ENCODE measurements at places on chromosomes 2 and 18.

DNA sequence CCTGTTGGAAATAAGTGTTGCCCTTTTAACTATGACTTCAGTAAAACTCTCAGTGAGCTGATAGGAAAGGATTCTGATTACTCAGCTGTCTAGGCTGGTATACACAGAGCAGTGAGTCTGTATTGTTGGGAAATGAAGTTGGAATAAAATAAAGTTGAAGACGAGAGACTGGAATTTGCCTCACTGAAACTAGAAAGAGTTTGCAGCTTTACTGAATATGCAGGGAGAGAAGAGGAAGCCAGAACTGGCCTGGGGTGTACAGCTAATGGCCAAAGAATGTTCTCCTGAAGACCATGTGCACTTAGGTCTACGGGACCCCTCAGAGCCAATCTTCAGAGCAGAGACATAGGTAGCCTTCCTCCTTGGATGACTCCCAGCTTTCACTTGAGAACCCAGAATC is 26.5 kb downstream of the EIF4E2 start:
- no peak for DNase-seq

DNA sequence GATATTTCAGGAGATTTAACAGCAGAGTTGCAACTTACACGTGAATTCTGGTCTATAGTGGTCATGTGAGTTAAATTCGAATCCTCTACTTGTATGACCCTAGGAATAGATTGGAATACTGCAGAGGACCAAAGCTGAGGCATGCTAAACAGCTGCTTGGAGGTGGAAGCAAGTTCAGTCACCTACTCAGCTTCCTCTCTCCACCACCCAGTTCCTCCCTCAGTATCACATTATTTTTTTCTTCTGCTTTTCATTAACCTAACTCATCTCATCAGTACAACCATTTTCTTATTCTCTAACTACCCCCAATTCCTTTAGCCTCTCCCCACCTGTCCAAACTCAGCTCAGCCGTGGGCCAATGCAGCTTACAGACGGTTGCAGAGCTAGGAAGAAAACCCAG is 385.5 kb downstream of the SETBP1 start:
- no peak for DNase-seq

GRCh38 chr2:195451160-195451559 is 205.9 kb upstream of the SLC39A10 start:
- DNase-seq, result no peak

DNA sequence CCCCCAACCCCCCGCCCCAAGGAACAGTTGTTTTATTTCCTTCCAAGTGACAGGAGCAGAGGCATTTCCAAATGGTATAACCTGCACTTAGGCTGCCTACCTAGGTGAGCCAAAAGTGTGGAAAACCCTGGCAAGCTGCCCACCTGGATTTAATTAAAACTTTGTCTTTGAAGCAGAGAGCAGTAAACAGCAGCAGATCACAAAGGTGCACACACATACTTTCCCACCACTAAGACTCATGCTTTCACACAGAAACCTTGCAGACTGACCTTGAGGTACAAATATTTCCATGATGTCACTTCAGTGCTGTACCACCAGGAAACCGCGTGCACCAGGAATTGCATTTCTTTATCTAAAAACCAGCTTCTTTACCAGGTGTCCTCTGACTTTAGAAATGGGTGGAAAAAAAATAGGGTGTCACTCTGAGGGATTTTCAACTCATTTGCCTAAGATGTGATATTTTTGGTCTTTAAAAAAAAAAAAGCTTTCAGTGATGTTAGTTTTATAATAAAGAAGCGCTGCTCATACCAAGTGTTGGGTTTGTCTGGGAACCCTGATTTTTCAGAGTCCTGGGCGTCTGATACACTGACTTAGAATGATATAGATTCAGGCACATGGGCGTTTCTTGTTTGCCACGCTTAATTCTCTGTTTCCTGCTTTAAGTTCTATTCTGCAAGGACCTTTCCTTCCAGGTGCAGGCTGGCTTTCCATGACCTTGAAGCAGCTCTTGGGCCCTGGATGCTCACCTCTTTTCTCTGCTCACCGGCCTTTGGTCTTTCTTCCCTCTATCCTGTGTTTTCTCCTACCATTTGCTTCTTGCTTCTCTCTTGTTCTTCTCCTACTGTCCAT is 70.7 kb upstream of the BCL2L11 start:
- no peak for DNase-seq

GRCh38 chr2:190497428-190497827 is 37.1 kb downstream of the NEMP2 start:
- no peak for DNase-seq

GRCh38 chr2:128038411-128038810 is 10.6 kb upstream of the SAP130 start:
- DNase-seq, result no peak

DNA sequence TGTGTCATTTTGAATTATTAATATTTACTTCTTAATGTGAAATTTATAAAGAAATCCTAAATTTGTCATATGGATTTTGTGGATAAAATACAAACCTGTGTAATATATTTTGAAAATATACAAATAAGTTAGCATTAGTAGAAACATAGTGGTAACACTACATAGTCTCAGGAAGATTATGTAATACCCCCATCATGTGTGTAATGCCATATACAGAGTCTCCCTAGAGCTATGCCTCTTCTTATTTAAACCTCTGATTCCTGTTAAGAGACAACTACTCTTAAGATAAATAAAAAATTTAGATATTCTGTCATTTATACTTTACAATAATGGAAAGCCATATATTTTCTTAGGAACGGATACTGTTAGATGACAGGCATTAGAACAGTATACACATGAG is 2012.0 kb upstream of the LRRTM1 start:
- no peak for DNase-seq

DNA sequence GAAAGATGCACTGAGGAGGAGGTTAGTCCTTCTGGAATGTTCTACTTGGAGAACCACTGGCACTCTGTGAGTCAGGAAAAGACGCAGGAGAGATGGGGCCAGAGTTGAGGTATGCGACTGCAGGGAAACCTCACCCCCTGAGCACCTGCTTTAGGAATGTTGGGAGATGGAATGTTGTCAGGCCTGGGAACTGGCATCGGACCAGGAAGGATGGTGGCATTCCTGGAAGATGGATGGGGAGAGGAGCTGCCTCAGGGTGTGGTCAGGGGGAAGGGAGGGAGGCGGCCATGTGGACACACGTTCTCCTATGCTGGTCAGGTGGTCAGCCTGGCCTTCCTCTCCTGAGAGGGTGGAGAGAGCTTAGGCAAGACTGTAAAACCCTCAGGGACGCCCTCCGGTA is 146.3 kb downstream of the CELF4 start:
- peak; percentile 36 for DNase-seq

GRCh38 chr2:65607662-65608305 is 175.4 kb upstream of the SPRED2 start:
- no peak for DNase-seq

- no peak for DNase-seq
Observed at GRCh38 chr2:63856303-63856603, 14.6 kb downstream of the UGP2 start.

GRCh38 chr18:10453806-10454680 is at the start of gene APCDD1:
TSS of gene APCDD1 (plus strand) at chr18:10454635. CDS start at chr18:10454982, 347 bp downstream.
- DNase-seq, result no peak

DNA sequence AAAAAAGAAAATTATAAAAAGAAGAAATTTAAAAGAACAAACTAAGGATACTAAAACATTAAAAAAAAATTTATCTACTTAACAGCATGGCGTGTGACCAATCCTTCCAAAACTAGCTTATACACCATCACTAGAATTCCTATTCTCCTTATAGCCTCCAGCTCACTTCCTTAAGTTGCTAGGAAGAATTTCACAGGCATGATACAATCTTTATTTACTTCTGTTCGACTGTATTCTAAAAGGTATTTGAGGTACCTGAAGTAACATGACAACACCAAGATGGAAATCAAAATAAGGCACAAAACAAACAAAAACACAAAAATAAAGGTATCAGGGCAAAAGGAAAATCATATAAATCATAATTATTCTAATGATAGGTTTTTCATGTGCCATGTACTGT is 360.7 kb downstream of the FIGN start:
- no peak for DNase-seq

- no peak for DNase-seq
Observed at GRCh38 chr2:23293731-23294130, 91.2 kb upstream of the KLHL29 start.

- DNase-seq, result no peak
Observed at GRCh38 chr18:955384-956066, 50.9 kb downstream of the ADCYAP1 start.

- DNase-seq, result no peak
Observed at GRCh38 chr18:28999726-29000125, 822.8 kb upstream of the CDH2 start.

DNA sequence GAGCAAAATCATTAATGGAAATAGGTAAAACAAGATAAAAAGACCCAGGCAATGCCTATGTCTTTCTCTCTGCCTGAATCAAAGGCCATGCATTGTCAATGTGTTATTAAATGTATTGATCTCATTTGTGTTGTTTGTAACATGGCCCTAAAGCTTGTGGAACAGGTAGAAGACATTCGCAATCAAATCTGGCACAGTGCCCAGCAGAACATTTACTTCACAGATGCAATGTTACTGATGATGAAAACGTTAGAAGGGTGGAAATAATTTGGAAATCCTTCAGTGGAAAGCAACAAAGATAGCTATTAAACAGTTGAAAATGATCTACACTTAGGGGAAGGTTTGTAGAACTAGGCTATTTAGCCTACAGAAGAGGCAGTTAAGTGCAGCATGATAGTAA is 368.2 kb downstream of the EPHA4 start:
- DNase-seq, result no peak

- DNase-seq, result no peak
Observed at GRCh38 chr2:206471524-206472062, 28.3 kb downstream of the ADAM23 start.

DNA sequence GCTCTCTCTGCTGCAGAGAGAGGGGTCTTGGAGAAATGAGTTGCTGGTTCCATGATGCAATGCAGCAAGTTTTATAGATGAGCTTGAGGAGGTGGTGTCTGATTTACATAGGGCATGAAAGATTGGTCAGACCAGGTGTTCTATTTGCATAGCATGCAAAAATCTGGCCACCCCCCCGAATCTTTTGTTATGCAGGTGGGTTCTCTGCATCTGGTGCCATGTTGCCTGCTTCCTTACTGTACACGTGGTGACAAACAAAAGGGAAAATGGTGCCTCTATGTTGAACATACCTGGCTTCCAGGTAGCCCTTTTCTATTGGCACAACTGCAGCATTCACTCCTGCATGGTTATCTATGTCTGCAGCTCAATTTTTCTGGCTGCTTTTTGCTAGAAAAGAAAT is 169.4 kb downstream of the GALNT1 start:
- DNase-seq, result no peak

Data from SW 1271 (cell line).